Dermis blood vessel endothelial cell (primary cell): ENCODE measurements at places on chromosomes 2 and 18.

GRCh38 chr18:45521777-45522176, 93.5 kb upstream of the SLC14A2 start:
- DNase-seq: no peak

DNA sequence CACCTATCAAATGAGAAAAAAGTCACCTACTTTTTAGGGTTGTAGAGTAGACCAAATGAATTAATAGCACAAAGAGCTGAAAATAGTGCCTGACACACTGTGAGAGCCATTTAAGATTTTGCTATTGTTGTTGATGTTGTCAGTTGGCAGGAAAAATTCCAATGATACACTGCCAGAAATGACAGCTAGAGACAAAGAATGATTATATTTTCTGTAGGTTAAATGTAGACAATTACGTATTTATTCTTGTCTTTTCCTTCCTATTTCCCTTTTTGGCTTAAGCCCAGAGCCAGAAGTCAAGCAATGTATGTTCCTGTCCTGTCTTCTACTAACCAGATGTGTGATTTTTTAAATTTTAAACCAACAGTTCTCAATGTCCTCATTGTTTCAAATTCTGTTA, 17.2 kb downstream of the NRXN1 start:
- DNase-seq: no peak

DNA sequence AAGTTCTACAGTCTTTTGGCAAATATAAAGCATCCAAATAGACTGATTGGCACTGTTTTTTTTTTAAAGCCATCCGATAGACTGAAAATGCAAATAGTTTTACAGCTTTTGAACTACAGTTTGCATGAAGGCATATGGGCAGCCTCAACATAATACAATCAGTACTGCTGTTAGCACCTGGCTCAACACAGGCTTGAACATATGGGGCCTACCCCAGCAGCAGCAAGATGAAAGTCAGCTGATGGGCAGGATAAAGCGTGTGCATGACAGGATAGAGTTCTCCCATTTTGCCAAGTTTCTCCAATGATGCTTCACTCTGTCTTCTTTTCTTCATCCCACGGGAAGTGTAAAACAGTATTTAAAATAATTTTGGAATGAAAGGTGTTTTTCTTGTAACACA, 1.3 kb upstream of the AKAIN1 start:
- no peak for DNase-seq

- DNase-seq: no peak
These were observed 16.1 kb downstream of the MBOAT2 start for GRCh38 chr2:8987410-8987809.

GRCh38 chr18:75043478-75043877, 165.5 kb downstream of the PTGR3 start:
- DNase-seq: no peak

DNA sequence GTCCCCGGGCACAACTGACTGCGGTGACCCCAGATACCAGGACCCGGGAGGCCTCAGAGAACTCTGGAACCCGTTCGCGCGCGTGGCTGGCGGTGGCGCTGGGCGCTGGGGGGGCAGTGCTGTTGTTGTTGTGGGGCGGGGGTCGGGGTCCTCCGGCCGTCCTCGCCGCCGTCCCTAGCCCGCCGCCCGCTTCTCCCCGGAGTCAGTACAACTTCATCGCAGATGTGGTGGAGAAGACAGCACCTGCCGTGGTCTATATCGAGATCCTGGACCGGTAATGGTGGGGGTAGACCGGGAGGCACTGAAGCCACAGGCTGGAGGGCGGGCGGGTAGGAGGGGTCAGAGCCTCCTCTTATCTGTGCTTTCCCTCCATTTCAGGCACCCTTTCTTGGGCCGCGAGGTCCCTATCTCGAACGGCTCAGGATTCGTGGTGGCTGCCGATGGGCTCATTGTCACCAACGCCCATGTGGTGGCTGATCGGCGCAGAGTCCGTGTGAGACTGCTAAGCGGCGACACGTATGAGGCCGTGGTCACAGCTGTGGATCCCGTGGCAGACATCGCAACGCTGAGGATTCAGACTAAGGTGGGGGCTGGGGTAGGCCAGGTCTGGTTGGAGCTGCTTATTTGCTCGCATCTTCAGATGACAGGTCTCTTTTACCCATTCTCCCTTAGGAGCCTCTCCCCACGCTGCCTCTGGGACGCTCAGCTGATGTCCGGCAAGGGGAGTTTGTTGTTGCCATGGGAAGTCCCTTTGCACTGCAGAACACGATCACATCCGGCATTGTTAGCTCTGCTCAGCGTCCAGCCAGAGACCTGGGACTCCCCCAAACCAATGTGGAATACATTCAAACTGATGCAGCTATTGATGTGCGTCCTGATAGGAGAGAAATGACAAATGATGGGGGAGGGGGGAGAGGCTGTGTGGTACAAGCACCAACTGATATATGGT, 780 bp downstream of the HTRA2 start:
- peak; percentile 61 for DNase-seq

GRCh38 chr2:54630858-54631497, 92.5 kb upstream of the EML6 start:
- no peak for DNase-seq

DNA sequence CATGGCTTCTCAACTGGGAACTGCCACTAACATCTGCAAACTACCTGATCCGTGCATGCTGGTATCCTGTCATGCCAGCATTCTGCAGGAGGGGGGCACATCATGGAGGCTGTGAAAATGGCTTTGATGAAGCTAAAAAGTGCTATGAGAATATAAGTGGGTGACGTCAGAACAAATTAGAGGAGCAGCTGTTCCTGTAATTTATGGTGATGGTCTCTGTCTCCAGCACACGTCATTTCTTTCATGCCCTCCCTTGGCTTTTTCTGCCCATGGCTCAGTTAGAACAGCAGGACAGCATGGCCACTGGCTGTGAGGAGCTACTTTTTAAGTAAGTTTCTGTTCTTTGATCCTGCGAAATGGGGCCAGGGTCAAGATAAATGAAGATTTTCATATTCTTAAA, 466.3 kb downstream of the THSD7B start:
- no peak for DNase-seq

DNA sequence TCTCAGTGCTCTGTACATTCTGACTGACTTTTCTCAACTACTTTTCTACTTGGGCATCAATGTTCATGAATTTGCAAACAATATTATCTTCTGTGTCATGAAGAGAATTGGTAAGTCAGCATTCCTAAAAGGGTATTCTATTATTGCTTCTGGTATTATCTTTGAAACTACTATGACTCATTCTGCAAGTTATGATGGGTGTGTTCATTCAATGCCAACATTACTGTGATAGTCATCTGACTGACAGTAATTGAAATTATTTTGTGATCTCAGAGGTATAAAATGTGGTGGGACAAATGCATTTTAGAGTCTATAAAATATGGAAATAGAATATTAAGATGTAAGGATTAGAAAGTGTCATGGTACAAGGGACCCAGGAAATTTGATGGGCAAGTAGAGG, 736.0 kb upstream of the CELF4 start:
- DNase-seq: no peak

DNA sequence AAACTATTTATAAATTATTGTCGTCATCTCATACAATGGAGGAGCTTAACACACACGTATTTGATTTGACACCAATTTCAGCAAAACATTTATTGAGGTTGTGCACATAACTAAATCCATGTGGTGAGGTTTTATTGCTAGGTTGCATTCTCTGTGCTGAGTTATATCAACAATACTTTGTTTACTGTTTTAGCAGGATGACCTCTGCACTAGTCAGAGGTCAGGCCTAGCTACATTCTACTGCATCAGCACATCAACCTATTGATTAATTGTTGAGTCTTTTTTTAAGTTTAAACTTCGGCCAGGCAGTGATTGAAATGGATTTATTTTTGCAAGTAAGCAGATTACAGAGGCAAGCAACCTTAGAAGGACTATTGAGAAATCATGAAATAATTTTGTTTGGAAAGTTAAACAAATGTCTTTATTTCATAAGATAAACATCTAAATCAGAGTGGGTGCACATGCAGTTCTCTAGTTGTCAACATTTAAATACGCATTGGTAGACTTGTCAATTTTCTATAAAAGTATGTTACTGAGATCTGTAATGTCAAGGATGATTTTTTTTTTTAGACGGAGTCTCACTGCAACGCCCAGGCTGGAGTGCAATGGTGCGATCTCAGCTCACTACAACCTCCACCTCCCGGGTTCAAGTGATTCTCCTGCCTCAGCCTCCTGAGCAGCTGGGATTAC, 75.2 kb upstream of the CD28 start:
- DNase-seq: no peak

- DNase-seq: no peak
These were observed 314.5 kb upstream of the CHAC2 start for GRCh38 chr2:53452957-53453748.

GRCh38 chr2:213524164-213524563, 239.9 kb downstream of the SPAG16 start:
- DNase-seq: no peak

DNA sequence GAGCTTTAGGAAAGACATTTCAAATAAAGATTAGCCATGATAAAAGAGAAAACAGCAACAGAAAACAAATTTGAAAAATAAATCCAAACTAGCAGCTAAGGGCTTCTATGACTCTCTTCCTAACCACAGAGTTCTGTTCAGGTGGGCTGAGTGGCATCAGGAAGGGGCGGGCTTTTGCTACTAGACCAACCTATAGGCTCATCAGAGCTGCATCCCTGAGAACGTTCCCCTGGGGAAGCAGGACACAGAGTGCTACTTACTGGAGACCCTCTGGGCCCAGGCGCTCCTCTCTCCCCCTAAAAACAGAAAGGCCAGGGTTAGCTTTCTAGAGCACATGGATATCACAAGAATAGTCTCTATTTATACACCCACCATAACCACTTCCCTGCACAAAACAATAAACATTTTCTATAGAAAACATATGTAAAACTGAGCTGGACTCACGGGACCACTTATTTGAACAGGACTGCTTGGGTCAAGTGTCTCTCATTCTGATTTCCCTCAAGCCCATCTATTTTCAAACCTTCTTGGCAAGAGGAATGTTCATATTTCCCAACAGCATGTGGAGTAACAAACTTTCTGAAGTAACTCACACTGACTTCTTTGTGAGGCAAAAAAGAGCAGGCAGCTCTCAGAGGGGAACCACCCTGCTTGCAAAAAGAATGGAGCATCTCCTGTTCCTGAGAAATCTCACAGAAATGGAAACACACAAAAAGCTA, 78.9 kb upstream of the LMAN1 start:
- DNase-seq: no peak

DNA sequence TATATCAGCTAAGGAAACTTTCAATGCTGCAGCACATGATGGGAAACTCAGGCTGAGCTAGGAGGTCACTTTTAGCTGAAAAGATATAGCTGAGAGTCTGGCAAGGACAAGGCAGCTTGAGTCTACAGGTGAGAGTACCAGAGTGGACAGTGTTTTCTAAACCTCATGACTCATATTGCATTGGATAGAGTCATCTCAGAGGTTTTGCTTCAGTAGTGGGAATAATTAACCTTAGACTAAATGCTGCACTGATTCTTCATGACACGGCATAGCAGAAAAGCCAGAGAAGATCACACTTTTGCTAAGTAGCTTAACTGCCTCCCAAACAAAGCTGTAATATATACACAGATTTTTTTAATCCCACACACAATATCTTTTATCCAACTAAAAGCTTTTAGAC, 865.0 kb upstream of the CDH2 start:
- DNase-seq: no peak

DNA sequence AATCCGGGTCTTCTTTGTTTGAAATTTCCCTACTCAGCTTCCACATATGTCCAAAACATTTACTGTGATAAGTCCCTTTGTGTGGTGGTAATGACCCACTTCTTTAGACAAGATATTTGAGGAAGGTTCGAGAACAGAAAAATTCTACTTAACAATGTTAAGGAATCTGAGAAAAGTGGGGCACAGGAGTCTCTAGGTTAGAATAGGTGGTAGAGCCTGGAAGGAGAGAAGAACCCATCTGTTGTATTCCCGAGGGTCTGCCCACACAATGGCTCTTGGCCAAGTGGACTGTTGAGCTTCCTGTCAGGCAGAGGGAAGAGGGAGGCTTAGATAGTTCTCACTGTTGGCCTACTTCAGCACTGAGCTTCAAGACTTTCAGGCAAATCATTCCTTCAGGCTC, 4.3 kb downstream of the IGFBP2 start:
- no peak for DNase-seq

DNA sequence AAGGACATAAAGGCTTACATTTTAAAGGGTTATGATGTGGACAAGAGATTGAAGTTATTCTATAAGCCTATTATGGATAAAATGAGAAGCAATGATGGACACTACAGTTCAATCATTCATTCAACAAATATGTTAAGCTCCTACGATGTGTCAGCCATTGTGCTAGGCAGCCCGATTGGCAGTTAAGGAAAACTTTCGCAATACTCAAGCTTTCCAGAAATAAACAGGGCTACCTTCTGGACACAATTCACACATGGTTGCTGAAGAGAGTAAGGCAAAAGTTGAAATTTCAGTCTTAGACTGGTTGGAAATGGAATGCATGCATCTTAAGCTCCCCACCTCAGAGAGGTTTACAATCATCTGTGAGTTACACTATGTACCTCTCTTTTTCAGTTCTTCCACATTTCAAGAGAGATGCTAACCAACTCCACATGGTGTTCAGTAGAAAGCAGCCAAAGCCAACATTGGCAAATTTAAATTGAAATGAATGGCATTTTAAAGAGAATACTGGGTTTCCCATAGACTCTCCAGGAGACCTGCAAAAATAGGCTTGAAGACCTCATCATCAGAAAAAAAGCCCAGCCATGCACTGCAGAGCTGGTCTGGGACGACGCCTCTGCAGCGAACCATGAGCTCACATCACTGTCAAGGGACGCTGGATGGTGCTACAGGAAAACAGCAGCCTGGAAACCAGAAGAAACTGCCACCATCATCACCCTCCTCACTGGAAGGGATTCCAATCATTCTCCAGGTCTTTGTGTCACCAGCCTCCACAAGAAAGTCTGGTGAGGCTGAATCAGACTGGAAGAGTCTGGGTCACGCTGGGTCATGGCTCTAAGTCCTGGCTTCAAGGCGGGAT, 276.3 kb downstream of the AFF3 start:
- no peak for DNase-seq

GRCh38 chr2:216590780-216591179, 42.4 kb upstream of the IGFBP2 start:
- DNase-seq: no peak

GRCh38 chr2:172282944-172283343, 144.4 kb upstream of the ITGA6 start:
- DNase-seq: peak; percentile 93

DNA sequence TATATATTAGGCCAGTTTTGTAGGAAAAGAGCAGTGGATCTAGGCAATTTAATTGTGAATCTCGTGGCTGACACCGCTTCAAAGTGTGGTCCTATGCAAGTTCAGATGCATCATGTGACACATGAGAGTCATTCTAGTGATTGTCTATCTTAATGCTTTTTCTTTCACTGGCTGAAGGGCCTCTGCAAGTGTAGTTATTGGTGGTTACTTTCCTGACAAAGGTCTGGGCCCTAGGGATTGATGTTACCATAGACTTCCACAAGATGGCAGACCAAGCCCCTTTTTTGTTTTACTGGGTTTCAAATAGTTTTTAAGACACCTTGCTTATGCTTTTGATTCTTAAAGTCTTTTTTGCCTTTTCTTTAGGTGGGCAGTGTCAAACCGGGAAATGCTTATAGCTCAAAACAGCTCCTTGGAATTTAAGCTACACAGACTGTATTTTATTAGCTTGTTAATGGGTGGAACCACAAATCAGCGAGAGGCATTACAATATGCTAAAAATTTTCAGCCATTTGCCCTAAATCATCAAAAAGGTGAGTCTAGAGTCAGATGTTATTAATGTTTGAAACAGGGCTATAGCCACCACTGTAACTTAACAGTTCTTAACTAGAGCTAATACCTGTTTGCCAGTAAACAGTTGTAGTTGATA, 25.9 kb downstream of the CD8A start:
- DNase-seq: peak; percentile 69

- DNase-seq: no peak
These were observed 52.2 kb upstream of the CTAGE1 start for GRCh38 chr18:22469926-22470247.
